ENCODE measurements at places on chromosomes 3 and 15. TPM values are rescaled to one million over a fixed set of nuclear protein-coding genes. Genes with fewer than 3 reads are reported as not detected.

DNA sequence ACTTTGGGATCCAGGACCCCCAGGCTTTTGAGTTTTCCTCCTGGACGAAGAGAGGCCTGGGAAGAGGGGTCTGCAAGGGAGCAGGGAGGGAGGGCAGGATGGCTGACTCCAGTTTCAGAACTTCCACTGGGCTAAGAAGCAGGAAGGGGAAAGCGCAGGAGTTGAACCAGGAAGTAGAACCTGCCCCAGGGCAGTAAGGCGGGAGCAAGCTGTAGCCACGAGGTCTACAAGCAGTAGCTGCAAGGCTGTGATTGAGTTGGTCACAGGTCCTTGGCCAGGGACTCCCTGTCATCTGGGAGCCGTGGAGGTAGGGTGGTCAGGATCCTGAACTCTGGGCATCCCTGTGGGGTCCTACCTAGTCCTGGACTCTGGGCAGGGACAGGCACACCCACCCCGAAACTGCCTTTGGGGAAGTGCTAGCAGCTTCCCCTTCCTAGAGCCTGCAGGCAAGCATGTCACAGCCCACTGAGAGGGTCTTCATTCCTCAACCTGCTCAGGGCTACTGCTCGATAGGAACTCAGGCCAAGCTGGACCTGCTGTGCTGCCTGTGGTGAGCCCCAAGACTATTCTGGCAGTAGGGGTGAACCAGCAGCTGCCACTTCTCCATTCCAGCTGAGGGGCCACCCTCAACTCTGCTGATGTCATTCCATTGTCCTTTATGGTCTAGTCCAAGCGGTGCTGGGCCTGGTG is 5.8 kb upstream of the GNAI2 start:
- no peak for DNase-seq

The SGO1 gene
- 22.5 TPM for total RNA-seq

DNA sequence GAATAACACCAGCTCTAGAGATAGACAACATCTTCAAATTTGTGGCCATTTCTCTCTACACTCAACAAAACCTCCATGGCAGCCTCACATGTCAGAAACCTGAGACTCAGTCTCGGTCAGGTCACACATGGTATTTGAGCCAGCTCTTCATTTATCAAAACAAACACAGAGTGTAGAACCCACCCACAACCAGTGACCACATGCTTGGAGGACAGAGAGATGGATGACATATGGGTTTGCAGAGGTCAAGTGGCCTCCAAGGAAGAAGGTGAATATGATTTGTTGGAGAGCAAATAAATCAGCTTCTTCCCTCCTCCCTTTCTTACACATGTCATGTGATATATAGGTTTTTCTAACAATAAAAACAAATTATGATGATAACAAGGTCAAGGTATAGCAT is 278.1 kb upstream of the LRTM1 start:
- no peak for DNase-seq

DNA sequence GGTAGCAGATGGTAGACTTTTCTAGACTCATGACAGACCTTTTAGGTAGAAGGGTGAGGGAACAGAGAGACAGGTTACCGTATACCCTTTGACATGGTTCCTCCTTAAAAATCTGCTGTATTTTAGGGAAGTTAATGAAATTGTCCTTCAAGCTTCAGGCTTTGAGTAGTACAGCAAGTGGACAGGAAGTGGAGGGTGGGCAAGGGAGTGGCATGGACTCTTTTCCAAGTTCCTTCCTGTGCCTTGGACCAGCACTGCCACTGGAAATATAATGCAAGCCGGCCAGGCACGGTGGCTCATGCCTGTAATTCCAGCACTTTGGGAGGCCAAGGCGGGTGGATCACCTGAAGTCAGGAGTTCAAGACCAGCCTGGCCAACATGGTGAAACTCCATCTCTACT is 156.1 kb upstream of the LRRFIP2 start:
- DNase-seq, result no peak

- DNase-seq, result no peak
Observed at GRCh38 chr15:55250941-55251340, 38.7 kb downstream of the RAB27A start.

DNA sequence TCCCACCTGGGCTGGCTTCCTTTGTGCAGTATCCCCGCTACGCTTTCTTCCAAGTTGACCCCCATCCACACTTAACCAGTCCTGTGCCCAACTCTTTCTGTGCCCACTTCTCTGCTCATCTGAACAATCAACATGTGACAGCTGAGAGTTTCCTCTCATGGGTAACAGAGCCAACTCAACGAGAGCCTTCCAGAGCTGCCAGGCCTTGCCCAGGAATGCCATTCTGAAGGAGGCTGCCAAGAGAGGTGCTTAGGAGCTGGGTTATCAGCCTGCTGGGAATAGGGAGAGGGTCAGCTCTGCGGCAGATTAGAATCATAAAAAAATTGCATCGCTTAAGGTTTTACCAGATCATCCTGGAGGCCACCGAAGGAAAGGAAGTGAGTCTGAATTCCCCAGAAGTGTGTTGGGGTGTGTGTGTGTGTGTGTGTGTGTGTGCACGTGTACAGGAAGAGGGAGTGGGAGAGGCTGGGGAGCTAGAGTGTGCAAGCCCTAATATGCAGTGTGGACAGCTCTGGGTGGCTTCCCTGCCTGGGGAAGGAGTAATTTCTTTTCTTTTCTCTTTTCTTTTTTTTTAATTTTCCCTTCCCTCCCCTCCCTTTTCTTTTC is 66.7 kb downstream of the ITGA11 start:
- no peak for DNase-seq

The THAP10 gene
- 3.9 TPM for total RNA-seq

The SLC6A20 gene
- total RNA-seq, result not detected

DNA sequence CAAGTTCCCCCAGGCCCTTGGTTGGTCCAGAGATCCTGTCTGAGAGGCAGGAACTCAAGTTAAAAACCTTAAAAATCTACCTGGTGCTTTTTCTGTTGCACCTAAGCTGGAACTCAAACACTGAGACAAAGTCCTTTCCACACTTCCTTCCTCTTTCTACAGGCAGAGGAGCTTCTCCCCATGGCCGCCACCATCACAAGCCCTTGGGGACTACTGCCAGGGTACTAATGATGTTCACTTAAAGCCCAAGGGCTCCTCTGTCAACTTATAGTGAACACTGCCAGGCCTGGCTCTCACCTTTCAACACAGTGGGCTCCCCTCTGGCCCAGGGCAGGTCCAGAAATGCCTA is 26.0 kb downstream of the TM4SF18 start:
- DNase-seq, result no peak

GRCh38 chr15:57827021-57827420 is 120.5 kb downstream of the POLR2M start:
- DNase-seq, result no peak

The BLM gene
- total RNA-seq, result 25.0 TPM

- no peak for DNase-seq
Observed at GRCh38 chr3:10232137-10232536, 16.1 kb upstream of the TATDN2 start.

DNA sequence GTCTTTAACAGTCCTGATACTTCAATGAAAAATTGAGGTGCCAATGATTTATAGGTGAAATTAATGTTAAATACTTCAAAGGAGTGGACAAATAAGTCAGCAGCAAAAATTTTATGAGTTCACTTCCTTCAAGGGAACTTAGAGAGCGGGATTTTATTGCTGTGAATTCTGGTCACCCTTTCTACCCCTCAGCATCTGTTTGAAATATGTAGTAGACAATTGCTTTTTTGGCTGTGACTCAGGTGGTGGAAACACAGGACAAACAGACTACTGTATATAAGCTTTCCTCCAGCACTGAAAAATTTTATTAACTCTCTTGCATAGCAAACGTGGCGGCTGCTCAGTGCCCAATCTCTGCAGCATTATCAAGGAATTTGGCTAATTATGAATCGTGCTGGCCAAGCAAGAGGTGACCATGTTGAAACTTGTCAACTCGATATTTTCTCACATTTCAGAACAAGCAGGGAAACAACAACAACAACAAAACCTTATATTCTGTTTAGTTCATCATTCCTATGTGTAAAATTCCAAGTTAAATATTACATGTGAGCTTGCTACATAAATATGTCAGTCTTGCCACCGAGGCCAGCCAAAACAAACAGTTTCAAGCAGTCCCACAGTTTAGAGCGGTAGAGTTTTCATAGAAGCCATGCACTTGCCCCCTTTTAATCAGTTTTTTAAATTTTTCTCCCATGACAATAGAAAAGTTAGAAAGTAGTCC is 420.2 kb downstream of the FOXP1 start:
- DNase-seq, result no peak

- DNase-seq, result peak; percentile 32
Observed at GRCh38 chr15:92981333-92981732, 81.2 kb downstream of the CHD2 start.

DNA sequence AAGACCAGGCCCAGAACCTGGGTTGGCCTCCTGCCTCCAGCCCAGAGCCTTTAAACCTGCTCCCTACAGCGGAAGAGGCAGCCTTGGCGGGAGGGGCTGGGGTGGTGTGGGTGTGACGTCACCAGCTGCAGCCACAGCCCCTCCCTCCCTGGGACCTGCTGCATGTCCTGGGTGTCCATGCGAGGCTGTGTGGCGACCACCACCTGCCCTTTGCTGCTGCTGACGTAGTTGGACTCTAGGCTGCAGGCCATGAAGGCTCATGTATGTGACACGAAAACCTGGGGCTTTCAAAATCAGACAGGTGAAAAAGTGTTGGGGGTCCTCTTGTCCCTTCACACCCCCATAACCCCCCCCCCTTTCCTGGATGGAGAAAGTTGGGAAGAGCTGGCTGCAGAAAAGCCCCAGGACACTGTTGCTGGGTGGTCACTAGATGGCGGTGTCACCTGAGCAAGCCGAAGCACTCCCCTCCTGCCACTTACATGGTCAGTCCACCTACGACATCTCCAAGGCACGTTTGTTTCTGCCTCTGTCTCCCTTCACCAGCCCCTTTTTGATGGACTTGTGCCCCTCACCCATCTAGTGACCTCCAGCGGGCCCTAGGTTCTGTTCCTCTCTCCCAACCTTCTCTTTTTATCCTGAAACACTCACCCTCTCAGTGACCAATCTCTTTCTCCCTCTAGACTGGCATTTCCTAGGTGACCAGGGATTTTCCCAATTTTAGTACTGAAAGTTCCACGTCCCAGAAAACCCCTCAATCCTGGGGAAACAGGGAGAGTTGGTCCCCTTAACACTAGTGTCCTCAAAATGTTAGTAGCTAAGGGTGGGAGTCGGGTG is 35.2 kb downstream of the SLC6A20 start:
- DNase-seq, result no peak

GRCh38 chr15:49495993-49496753 is 73.1 kb downstream of the FGF7 start:
- DNase-seq, result peak; percentile 50

The LYSMD2 gene
- 11.5 TPM for total RNA-seq

DNA sequence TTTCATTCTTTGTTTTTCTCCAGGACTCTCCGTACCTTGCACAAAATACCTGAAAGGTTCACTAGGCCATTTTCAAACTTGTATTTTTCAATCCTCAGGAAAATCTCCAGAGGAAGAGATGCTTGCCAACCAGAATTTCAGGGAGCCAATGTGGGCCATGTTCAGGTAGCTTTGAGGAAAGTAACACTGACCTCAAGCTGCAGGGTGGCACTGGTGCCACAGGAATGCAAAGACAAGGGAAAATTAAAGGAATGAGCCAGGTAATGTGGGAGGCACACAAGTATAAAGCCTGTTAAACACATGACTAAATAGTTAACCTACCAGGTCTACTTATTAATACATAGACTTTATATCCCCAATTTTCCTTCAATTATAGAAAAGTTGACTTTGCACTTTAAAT is 51.9 kb upstream of the GAP43 start:
- no peak for DNase-seq

The MEIS2 gene
- total RNA-seq, result 4.2 TPM

GRCh38 chr3:47890126-47890827 is 87.3 kb downstream of the DHX30 start:
- no peak for DNase-seq

- no peak for DNase-seq
Observed at GRCh38 chr3:160403028-160403545, 3.6 kb downstream of the SMC4 start.

GRCh38 chr3:52554026-52554755 is 17.8 kb downstream of the UQCC5 start:
- DNase-seq, result no peak

DNA sequence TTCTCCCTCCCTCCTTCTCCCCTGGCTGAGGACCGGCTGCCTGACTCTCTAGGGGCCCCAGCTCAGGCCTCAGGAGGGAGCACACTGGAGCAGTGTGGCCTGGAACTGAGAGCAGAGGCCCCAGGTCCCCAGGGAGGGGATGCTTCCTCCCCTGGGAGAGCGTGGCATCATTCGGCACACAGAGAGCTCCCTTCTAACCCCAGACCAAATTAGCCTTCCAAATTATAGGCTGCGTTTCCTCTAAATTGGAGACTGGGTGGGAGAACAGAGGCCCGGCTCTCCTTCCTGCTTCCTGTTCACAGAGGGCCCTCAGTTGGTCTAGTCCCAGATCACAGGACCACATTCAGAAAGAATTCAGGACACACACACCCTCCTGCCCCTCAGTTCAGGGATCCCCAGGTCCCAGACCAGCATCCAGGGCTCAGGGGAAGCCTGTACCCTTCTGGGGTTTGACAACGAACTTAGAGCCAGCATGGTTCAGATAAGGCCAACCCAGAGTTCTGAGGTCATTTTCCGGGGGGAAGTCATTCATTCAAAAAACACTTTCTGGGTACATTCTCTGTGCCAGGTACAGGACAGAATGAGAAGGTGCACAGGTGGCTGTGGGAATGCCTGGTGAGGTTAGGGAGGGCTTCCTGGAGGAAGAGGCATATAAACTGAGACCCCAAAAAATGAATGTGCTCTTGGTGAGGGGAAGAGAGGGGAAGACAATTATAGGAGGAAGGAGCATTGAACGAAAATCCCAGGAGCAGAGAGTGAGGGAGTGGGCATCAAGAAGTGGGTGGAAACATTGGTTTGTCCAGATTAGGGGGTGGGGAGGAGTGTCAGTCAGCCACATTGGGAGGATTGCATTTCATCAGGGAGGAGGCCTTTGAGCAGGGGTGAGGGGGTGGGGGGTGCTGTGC is 28.4 kb upstream of the RPL29 start:
- no peak for DNase-seq

DNA sequence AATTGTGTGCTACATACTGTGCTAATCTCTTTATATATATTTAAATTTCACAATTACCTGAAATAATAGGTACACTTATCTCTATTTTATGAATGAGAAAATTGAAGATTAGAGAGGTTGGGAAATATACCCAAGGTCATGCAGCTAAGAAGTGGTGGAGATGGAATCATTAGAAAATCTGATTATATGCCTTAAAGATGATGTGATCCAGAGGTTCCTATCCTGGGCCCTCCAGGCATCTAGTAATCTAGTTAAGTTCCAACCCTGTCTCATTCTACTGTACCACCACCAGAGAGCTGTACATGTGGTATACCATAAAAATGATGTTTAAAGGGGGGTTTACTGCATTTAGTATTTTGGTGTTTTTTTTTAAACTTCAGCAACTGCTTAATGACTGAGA is 40.7 kb downstream of the SYN2 start:
- DNase-seq, result no peak

GRCh38 chr3:185526349-185526951 is 25.9 kb downstream of the LIPH start:
- no peak for DNase-seq

- no peak for DNase-seq
Observed at GRCh38 chr3:18891641-18892040, 256.7 kb upstream of the KCNH8 start.

All from SJSA1 (cell line).